ENCODE measurements at places on chromosomes 7 and 10.

GRCh38 chr10:35890676-35891495 is 248.8 kb upstream of the FZD8 start:
- no peak for DNase-seq

DNA sequence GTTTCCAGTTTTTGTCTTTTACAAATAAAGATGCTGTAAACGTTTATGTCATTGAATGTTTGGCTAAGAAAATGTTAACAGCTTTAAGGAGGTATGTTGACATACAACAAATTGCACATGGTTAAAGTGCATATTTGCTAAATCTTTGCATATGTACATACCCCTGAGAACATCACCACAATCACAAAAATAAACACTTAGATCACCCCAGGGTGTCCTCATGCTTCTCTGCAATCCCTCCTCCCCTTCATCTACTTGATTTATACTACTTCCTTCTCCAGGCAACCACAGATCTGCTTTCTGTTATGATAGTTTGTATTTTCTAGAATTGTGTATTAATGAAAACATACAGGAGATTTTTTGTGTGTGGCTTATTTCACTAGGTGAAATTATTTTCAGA is 209.5 kb downstream of the GLRX3 start:
- DNase-seq: no peak

DNA sequence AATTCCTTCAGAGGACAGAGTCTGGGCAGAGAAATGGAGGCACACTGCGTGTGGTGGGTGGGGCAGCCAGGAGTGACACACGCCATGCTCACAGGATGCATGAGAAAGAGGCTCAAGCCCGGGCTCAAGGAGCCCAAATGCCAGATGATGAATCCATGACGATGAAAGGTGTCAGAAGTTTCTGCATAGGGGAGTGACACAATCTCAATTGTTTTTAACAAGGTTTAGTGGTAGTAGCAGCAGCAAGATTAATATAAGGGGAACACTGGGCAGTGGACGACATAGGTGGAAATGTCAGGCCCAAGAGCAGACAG is 126.1 kb downstream of the TNS3 start:
- no peak for DNase-seq

DNA sequence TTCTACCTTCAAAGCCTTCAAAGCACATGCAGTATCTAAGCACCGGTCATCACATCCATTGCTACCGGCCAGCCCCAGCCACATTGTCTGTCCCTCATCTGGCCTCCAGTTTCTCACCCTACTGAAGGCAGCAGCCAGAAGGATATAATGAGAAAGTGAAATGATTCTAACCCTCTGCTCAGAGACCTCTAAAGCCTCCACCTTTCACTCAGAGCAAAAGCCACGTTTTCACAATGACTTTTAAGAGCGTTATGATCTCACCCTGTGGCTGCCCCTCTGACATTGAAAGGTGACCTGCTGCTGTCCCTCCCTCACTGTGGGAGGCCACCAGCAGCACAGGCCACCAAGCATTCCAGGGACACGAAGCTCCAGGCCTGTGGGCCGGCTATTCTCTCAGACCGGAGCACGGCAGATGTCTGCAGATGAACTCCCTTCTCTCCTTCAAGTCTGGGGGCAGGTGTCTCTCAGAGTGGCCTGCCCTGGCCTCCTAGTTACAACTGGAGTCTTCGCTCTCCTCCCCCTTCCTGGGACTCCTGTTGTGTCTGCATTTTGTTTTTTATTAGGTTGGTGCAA is 94.9 kb upstream of the EEPD1 start:
- DNase-seq: no peak

- DNase-seq: no peak
Observed at GRCh38 chr7:28086198-28086597, 94.4 kb downstream of the JAZF1 start.

DNA sequence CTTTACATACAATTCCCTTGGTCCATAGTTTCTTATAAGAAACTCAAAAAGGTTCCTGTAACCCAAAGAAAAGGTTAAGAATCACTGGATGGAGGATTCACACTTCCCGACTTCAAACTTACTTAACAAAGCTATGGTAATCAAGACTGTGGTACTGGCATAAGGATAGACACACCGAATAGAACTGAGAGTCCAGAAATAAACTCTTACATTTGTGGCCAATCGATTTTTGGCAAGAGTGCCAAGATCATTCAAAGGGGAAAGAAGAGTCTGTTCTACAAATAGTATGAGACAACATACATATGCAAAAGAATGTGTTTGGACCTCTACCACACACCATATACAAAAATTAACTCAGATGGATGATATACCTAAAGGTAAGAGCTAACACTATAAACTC is 32.8 kb downstream of the KDM7A start:
- DNase-seq: no peak

DNA sequence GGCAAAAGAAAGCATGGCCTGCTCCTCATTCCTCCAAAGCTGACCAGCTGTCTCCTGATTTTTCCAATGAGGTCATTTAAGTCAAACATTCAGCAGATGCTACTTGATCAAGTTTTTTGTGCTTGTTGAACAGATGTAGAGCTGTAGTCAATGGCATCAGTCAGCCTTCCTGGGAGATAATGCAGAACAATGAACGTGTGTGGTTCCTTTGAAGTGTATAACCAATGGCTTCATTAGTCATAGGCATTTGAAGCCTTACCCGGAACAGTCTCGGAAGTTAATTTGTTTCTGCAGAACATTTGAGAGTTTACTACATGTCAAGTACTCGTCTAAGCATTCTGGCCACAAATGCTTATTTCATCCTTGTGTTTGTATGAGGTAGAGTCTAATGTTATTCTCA is 227.1 kb downstream of the ADRA2A start:
- no peak for DNase-seq
